ENCODE measurements at places on chromosomes 2 and 18.

- DNase-seq: no peak
Measured at GRCh38 chr2:212845941-212846340, 305.5 kb downstream of the IKZF2 start.

- DNase-seq: no peak
Measured at GRCh38 chr18:22723773-22724172, 209.4 kb upstream of the RBBP8 start.

DNA sequence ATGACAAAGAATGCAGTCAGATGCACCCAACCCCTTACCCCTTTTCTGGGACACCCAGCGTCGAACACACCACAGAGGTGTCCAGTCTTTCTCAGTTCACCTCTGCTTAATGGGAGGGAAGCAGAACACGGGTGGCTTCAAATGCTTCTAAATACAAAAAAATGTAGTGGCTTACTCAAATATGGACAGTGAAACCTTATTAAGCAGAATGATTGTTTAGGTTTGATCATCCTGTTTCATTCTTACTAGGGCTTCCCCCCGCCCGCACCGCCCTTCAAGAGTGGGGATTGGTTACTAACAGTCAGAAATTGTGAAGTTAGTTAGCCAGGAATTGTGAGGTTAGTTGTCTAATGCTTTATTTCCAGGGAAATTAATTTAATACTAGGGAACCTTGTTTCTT lies 21.6 kb downstream of the ATG16L1 start:
- DNase-seq: no peak

DNA sequence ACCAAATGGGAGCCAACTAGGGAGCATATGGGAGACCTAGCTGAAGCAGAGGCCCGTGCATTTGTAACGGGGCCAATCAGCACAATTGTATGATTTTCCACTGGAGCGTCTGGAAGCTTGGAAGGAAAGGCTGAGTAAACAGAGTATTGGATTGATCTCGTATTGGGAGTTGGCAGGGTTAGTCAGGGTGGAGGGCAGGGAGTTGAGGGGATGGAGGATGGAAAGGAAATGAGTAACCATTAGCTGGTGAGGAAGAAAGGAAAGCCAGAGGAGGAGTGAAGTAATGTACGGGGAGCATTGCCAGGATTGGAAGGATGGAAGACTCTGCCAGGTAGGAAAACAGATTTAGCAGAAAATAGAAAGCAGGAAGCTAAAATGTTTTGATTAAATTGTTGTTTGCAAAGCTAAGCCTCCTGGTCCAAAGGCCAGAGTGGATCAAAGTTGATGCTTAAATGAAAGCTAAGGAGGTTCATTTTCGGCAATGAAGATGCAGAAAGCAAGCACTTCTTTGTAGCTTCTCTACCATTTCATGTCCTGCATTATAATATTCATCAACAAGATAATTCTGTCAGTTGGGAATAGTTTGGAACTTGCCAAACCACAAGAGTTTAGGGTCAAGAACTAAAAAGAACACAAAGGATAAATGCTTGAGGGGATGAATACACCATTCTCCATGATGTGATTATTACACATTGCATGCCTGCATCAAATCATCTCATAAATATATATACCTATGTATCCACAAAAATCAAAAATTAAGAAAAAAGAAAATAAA lies 75.6 kb upstream of the TTN start:
- no peak for DNase-seq

GRCh38 chr2:235105821-235106359 lies 154.1 kb downstream of the SH3BP4 start:
- no peak for DNase-seq

DNA sequence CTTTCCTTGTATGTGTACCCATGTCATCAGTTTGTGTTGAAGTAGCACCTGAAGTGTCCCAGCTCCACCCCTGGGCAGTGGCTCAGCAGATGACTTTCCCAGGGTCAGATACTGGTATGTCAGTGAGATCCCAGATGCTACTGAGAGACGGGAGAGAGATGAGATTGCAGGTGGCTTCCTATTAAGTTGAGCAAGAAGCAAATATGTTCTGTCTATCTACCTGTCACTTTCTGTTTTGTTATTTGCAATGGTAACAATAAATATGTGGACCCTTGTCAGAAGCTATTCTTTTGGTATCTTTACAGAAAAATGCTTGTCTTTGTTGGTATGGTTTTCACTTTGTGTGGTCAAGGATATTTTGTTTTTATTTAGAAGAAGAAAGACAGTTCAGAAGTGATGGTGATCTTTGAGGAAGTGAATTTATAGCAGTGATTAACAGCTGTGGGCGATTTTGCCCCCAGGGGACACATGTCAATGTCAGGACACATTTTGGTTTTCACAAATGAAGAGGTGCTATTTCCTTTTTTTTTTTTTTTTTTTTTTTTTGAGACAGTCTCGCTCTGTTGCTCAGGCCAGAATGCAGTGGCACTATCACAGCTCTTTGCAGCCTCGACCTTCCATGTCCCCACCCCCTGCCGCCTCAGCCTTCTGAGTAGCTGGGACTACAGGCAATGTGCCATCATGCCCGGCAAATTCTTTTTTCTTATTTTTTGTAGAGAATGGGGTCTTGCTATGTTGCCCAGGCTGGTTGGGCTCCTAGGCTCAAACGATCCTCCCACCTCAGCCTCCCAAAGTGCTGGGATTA lies 21.4 kb downstream of the MGAT5 start:
- DNase-seq: no peak

DNA sequence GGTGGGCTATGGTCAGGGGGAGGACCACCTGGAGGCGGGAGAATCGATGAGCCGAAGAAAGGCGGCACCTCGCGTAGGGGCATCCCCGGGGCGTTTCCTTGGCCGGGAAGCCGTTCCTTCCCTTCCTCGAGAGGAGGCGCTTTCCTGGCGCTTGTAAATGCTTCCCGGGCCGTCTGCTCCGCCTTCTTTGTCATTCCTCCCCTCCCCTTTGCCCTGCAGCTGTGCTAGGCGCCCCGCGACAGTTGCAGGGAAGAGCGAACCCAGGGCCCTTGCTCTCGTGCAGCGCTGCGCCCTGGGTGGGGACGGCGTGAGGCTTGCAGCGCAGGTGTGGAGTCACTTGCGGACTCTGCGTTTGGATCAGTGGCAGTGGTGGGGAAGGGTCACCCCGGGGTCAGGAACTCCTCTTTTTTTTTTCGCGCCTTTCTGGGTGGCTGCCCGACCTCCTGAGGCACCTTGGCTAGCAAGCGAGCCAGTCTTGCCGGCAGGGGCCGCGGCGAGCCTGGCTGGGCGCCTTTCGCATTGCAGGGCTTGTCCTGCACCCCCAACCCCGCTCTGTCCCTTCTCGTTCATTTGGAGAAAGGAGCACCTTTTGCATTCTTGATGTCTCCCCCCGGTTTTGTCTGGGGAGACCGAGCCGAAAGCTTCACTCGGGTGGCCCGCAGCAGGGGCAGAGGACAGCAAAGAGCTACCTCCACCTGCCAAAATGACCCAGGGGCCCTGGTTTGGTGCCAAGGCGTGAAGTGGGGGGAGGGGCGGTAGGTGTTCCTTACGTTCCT lies 858 bp downstream of the KCNS3 start:
- no peak for DNase-seq

DNA sequence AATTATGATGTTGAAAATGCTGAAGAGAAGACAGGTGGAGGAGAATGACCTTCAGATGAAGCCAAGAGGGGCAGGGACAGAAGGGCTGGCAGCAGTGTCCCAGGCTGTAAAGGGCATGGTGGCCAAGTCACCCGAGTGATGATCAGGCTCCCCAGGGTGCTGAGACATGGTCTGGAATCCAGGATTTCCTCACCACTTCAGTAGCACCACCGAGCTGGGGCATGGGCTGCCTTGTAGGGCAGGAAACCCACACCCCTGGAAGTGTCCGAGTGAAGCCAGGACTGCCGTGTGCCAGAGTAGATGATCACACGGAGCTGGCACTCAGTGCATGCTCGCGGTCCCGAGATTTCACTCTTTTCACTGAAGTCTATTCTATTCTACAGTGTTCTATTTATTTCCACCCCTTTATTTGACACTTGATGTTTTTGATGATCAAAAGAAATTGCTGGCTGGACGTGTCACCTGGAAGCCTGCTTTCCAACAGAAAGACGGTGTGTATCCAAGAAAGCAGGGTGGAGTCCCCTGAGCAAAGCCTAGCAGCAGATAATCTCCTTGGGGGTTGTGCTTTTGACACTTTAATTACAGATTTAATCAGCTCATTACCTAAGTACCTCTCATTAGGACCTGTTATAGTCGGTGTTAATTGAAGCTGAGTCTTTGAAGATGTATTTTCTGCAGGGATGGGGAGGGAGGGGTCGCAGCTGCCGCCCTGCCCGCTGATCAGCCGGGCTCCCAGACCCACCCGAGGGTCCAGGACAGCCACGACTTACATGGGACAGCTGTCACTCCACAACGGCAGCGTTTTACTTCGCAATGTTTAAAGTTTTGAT lies 92.3 kb downstream of the SEPTIN10 start:
- DNase-seq: no peak

GRCh38 chr2:207015901-207016300 lies 76.6 kb downstream of the CPO start:
- DNase-seq: no peak

DNA sequence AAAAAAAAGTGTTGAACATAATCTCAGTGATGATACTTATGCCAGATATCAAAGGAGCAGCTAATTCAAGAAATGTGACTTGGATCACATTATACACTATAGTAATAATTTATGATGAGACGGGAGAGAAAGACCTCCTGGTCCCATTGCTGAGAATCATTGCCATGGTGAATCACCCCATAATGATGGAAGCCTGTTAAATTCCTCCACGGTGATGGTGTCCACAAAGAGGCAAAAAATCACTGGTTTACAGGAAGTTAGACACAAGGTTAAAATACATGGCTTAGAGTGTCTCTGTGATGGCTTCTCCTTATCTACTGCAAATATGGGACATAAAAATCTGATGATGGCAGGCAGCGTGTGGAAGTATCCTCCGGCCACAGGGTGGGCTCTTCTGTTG lies 210.0 kb downstream of the CDH2 start:
- no peak for DNase-seq

DNA sequence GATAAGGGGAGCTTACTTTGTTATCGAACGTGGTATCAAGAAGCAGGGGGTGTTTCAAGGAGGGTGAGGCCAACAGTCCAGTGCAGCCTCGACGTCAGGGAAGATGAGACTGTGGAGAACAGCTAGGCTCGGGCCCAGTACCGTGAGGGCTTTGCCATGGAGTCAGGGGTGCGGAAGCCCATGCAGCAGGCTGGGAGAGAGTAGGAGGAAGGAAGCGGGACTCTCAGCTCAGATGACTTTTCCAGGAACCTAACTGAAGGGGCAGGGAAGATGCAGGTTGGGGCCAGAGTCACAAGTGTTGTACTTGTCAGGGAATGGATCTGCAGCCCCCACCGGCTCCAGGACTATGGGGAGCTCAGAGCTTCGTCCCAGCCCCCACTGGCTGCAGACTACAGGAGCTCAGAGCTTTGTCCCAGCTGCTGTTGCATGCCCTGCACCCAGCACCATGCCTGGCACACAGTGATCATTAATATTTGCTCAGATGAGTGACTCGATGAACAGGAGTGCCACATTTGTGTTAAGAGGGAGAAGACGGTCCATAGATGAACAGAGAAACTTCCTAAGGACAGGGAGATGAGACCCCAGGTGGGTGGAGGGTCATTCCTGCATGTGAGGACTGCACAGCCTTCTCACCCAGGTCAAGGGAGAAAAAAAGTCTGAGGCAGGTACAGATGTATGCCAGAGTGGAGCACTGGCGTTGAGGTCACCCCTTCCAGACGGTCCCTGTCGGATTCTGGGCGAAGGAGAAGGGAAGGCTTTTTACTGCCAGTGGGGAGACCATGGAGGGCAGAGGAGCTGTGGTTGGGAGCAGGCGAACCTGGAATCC lies 36.4 kb downstream of the PTGR3 start:
- DNase-seq: no peak

DNA sequence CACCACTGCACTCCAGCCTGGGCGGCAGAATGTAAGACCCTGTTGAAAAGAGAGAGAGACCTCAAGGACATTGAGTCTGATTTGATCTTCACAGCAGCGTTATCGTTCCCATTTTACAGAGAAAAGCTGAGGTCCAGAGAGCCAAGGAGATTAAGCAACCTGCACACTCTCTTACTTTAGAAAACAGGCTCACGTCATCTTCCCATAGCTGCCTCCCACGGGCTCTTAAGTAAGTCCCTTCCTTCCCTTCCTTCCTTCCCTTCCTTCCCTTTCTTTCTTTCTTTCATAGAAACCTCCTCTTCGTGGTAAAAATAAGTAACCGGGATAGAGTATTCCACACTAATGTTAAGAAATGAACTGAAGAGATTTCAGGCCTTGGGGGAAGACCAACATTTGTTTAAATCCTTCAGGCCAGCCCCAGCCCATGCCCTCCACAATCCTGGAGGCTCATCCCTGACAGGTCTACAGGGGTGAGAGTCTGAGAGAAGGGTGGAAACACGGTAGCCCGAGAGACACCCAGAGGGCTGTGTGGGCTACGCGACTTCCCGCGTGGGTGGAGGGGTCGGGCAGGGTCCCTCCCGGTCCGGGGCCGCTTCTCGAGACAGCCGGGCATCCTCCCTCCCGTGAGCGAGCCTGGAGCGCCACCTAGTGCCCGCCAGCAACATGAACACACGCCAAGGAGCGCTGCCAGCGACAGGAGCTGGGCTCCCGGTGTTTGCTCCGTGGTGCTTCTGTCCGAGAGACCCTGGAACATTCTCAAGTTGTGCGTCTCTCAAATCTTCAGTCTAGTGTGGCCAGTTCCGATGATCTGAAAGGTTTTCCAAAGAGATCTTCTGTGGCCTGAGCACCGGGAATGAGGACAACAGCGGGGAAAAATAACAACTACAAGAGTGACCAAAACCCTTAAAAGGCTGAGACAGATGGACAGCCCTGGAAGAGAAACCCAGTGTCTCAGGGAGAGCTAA lies 160.3 kb downstream of the INO80D start:
- DNase-seq: peak; percentile 53

DNA sequence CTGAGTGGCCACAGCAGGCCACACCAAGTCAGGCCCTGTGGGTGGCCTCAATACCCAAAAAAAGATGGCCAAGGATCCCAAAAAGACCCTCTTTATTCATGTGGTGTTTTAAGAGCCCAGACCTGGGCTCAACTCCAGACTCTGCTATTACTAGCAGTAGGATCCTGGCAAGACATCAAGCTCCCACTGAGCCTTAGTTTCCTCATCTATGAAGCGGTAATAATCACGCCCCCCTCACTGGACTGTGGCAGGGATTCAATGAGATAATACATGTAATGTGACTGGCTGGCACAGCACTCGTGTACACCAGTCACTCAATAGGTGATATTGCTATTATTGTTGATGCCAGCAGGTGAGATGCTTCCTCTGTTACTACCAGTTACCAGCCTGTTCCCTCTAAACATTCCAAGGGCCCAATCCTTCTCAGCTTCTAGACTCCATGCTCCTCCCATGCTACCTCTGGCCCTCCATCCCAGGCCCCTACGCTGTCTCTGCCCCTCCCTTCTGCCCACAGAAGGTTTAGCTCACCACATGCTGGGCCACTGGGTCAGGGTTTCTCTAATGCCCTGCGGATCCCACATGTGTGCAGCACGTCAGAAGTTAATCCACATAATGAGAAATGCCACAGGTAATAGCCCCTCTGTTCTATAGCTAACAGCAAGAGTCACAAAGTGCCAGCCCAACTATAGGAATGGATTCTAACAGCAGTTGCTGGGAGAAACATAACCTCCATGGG lies 51.2 kb downstream of the SLC4A5 start:
- no peak for DNase-seq
